Suppressor macrophage treated with lipopolysaccharide for 1 hour (primary cell): ENCODE measurements at places on chromosomes 4 and X.

DNA sequence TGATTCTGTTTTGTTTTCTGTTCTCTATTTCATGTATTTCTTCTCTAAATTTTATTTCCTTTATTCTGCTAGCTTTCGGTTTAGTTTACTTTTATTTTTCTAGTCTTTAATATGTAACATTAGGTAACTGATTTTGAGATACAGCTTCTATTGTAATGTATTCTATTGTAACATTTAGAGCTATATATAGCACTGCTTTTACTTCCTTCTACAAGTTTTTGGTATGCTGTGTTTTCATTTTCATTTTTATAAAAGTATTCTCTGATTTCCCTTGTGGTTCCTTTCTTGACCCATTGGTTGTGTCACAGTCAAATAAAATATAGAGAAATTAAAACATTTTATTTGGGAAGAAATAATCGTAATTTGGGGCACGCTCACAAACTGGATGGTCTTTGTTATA is 13.9 kb upstream of the CT47A1 start:
- no peak for DNase-seq

DNA sequence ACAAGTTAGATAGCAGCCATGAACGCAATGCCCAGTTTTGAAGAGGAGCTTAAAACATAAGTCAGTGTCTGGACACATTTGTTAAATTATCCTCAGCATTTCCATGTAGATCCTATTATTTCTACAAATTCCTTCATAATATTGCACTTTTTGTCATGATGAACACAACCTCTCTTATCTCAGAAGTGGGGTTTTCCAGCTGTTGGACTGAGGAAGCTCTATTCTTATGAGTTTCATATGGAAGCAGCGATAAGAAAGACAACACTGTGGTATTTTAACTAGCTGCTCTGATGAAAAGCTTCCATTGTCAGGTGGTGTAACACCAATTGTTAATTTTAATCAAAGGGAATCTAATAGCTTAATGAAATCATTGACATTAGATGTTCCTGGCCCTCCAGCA is 308.7 kb downstream of the GBA3 start:
- DNase-seq = no peak

GRCh38 chr4:152206646-152207377 is 329.1 kb downstream of the FBXW7 start:
- peak; percentile 23 for DNase-seq

- DNase-seq = no peak
These were observed 57.2 kb upstream of the UGT2B7 start for GRCh38 chr4:69039071-69039470.

GRCh38 chr4:44740201-44740600 is 13.8 kb upstream of the GNPDA2 start:
- DNase-seq = no peak

DNA sequence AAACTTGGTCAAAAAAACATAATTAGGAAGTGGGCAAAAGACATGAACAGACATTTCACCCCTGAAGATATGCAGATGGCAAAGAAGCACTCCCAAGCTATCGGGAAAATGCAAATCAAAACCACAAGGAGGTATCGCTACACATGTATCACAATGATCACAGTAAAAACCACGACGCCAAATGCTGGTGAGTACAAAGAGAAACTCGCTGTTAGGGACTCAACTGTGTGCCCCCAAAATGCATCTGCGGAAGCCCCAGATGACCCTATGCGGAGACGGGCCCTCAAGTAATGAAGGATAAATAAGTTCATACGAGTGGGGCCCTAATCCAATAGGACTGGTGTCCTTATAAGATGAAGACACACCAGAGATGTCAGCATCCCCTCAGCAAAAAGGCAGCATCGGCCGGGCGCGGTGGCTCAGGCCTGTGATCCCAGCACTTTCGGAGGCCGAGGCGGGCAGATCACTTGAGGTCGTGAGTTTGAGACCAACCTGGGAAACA is 10.2 kb downstream of the GAK start:
- DNase-seq = no peak

GRCh38 chr4:53899586-53900270 is 164.7 kb downstream of the CHIC2 start:
- DNase-seq = no peak

GRCh38 chrX:38055170-38055847 is 49.0 kb downstream of the SYTL5 start:
- DNase-seq = no peak

- DNase-seq = no peak
These were observed 125.9 kb downstream of the MFAP3L start for GRCh38 chr4:169900241-169900845.

- DNase-seq = no peak
These were observed 45.1 kb downstream of the CHM start for GRCh38 chrX:86002076-86002896.

DNA sequence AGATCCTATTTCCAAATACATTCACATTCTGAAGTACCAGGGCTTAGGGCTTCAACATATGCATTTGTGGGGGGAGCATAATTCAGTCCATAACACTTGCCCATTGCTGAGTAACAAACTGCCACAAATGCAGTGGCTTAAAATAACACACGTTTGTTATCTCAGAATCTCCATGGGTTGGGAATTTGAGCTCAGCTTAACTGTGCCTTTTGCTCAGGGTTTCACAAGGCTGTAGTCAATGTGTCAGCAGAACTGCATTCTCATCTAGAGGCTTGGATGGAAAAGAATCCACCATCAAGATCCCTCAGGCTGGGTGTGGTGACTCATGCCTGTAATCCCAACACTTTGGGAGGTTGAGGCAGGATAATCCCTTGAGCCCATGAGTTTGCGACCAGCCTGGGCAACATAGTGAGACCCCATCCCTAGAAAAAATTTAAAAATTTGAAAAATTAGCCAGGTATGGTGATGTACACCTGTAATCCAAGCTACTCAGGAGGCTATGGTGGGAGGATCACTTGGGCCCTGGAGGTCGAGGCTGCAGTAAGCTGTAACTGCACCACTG is 25.8 kb upstream of the TBL1X start:
- DNase-seq = no peak

GRCh38 chr4:113260688-113261087 is 211.2 kb downstream of the ANK2 start:
- DNase-seq = no peak

DNA sequence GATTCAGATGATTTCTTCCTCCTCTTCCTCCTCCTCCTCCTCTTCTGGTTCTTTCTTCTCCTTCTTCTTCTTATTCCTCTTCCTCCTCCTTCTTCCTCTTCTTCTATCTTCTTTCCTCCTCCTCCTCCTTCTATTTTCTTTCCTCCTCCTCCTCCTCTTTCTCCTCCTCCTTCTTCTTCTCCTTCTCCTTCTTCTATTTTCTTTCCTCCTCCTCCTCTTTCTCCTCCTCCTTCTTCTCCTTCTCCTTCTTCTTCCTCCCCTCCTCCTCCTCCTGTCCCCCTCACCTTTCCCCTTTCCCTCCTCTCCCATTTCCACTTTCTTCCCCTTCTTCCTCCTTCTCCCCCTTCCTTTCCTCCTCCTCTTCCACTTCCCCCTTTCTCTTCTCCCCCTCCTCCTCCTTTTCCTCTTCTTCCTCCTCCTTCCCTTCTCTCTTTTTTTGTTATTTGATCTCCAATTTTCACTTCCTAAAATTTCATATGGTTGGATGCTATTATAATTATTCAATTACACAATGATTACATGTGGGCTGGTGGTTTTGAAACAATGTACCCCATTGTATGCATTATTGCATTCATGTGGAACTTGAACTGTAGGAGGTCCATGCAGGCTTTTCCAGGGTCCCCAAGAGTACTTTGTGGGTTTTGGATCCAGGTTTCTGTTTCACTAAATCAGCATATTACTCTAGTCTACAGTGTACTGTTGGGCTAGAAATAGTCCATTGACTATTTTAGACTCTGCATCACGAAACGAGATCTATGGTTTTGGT is 68.1 kb downstream of the SORBS2 start:
- no peak for DNase-seq

- DNase-seq = no peak
These were observed 199.2 kb downstream of the EDA start for GRCh38 chrX:69815063-69815462.

DNA sequence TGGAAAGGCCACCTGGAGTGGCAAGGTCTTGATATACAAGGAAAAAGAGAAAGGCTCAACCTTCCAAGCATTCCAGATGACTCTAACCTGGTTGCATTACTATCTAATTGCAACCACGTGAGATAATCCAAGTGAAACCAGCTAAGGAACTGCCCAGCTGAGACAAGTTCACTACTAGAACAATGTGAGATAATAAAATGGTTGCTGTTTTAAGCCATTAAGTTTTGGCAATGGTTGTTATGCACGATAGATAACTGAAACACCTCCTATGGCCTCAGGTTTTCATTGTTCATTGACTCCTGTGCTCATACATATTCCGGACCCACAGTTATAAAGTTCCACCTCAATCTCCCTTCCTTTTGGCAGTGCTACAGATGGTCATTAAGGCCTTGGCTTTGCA is 9.2 kb upstream of the CXorf66 start:
- no peak for DNase-seq

- peak; percentile 18 for DNase-seq
These were observed 31.1 kb downstream of the F11 start for GRCh38 chr4:186297013-186297645.

DNA sequence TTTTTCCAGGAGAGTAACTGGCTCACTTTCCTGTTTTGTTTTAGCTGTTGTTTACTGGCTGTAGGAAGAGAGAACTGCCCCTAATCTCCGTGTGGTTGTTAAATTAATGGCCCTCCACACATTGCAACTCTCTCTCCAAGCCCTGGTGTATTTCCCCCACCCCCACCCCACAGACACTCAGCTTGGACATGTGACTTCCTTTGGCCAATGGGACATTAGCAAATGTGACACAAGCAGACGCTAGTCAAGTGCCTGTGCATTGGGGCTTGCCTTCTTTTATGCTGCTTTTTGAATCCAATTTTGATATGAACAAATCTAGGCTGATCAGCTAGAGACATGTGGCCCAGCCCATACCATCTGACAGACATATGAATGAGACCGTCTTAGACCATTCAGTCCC is 59.6 kb upstream of the TAB3 start:
- DNase-seq = no peak

- peak; percentile 19 for DNase-seq
These were observed 29.7 kb upstream of the DIPK2B start for GRCh38 chrX:45230410-45230809.

DNA sequence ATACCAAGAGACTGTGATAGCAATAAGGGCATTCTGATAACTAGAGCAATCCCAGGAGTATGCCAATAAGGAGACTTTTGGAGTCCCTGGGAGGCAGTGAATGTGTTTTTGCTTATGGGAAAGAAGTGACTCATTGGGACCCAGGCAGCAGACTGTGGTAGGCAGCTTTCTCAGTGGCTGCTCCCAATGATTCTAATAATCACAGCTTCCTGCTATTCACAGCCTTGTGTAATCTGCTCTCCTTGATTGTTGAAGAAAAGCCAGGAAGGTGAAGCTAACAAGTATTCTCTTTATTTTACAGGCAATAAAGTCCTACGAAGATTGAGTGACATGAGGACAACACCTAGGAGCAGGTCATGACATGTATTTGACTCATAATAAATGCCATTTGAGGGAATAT is 70.3 kb upstream of the DDX60 start:
- no peak for DNase-seq

GRCh38 chrX:80430826-80431504 is 10.7 kb downstream of the TENT5D start:
- DNase-seq = no peak

DNA sequence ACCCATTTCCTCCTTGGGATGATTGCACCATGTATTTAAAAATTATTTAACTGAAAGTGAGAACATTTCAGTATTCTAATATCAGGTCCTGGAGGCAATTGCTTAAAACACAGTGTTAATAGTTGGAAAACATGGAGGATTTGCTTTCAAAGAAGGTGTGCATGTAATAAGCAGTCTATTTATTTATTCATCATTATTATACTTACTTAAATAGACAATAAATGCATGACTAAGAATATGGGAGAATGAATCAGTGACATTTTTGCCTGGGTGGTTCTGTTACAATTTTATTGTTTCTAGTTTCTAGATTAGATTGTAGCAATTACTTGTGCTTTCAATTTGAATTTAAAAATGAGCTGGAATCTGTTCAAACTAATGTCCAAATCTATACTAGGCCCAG is 145.5 kb downstream of the AREG start:
- no peak for DNase-seq

DNA sequence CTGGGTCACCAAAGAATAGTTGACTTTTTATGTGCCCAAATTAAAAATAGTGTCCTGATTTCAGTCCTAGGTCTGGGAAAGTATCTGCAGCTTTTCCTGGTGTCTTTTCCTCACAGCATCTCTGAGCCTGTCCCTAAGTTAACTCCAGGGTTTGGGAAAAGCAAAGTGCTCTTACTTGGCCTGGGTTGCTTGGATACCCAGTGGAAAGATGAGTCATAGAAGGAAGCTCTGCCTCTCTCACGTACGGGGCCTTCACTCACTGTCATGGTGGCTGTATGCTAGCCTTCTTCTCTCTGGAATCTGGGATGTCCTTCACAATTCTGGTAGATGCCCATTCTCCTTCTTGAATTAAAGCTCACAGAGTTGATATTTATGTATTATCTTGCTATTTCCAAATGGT is 607.3 kb downstream of the ANKRD50 start:
- DNase-seq = no peak

DNA sequence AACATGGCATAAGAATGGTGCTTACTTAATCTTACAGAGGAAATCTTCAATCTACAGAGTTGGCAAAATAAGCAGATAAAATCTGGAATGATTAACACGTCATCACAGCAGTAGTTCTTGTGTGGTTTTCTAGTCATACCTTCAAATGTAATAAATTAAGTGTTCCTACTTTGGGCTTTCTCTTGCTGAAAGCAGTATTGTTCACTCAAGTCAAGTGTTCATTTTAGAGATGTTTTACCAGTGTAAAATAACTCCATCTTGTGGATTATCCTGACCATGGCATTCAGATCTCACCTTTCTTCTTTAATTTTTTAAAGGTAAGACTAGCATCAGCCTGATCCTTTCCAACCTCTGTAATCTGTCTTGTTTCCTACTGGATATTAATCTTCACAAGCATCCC is 72.9 kb downstream of the ADAMTS3 start:
- no peak for DNase-seq

DNA sequence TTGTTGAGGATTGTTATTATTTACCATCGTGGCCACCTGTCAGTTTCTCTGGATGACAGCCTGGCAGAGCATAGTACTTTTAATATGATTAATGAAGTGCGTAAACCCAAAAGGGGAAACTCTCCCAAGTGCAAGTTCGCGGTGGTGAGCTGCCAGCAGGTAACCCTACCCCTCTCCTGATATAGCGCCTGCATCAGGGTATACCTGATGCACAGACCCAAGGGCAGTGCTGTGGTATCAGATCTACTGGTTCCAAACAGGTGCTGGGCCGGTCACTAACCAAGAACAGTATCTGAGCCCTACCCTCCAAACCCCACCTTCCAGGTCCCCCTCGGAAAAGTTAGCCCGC is 1.6 kb downstream of the RNF150 start:
- DNase-seq = no peak

- no peak for DNase-seq
These were observed 114.5 kb downstream of the COL4A6 start for GRCh38 chrX:108323751-108324150.

GRCh38 chrX:9182041-9182440 is 148.1 kb upstream of the FAM9B start:
- DNase-seq = no peak
